ENCODE measurements at places on chromosomes 11 and 22. TPM values are rescaled to one million over a fixed set of nuclear protein-coding genes. Genes with fewer than 3 reads are reported as not detected.

DNA sequence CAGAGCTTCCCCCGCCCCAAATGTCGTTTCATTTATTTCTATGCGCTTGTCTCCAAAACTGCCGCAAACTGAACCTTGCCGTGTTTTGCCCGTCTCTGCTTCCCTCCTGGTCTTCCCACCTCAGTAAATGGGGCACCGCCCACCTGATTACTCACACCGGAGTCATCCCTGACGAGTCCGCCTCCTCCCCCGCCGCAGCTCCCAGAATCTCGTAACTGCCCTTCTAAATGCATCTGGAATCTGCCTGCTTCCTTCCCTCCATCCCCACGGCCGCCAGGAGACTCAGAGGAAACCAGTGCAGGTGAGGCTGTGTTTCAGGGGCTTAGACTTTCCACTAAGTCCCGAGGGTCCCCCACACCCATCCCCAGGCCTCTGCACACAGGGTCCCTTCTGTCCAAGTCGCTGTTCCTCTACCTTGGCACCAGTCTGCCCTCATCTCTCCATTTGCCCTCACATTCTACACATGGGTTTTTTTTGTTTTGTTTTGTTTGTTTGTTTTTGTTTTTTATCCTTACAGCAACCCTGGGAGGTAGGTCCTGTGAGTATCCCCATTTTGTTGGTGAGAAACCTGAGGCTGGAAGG, 62.6 kb upstream of the PHF21B start:
- no peaks in the 10 kb centered on the region for H3K27me3 ChIP-seq
- no peak for DNase-seq
- H3K4me3 ChIP-seq, result no peak overlapping the region
- H3K36me3 ChIP-seq, result no peaks in the 10 kb centered on the region
- no peaks in the 10 kb centered on the region for H3K4me1 ChIP-seq

Gene TMEM179B
- total RNA-seq, result 18.9 TPM

GRCh38 chr11:82869657-82870056, 30.6 kb downstream of the PRCP start:
- no peaks in the 10 kb centered on the region for H3K27me3 ChIP-seq
- no peaks in the 10 kb centered on the region for H3K4me1 ChIP-seq
- no peaks in the 10 kb centered on the region for H3K36me3 ChIP-seq
- no peak for DNase-seq

DNA sequence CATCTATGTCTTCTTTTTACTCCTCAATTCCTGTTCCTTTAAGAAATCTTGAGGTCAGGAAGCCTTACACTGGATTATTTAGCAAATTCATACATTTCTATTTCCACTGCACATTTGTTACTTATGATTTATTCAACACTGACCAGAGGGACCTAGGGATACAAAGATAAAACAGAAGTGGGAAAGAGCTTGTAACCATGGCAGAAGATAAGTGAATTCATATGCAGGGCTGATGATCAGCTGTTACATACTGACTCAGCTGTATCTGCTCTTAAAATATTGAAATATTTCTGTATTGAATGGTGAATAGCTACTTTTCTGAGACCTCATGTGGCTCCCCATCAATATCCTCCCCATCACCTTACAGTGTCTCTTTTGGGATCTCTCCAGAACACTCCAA, 25.2 kb downstream of the HORMAD2 start:
- no peaks in the 10 kb centered on the region for H3K4me1 ChIP-seq
- DNase-seq, result no peak
- no peak overlapping the region for H3K4me3 ChIP-seq
- H3K27me3 ChIP-seq, result no peaks in the 10 kb centered on the region
- no peak overlapping the region for H3K27ac ChIP-seq

GRCh38 chr11:60251485-60252212, 8.7 kb upstream of the MS4A4E start:
- no peak for DNase-seq
- no peaks in the 10 kb centered on the region for H3K36me3 ChIP-seq
- H3K4me1 ChIP-seq, result no peaks in the 10 kb centered on the region
- no peak overlapping the region for H3K27ac ChIP-seq
- H3K27me3 ChIP-seq, result no peaks in the 10 kb centered on the region
- H3K4me3 ChIP-seq, result no peak overlapping the region

Gene MAML2
- 3.1 TPM for total RNA-seq

- DNase-seq, result no peak
- H3K27ac ChIP-seq, result no peak overlapping the region
- no peaks in the 10 kb centered on the region for H3K27me3 ChIP-seq
- H3K4me1 ChIP-seq, result no peaks in the 10 kb centered on the region
- H3K4me3 ChIP-seq, result no peak overlapping the region
Observed at GRCh38 chr22:27295040-27295439, 506.5 kb downstream of the MN1 start.

DNA sequence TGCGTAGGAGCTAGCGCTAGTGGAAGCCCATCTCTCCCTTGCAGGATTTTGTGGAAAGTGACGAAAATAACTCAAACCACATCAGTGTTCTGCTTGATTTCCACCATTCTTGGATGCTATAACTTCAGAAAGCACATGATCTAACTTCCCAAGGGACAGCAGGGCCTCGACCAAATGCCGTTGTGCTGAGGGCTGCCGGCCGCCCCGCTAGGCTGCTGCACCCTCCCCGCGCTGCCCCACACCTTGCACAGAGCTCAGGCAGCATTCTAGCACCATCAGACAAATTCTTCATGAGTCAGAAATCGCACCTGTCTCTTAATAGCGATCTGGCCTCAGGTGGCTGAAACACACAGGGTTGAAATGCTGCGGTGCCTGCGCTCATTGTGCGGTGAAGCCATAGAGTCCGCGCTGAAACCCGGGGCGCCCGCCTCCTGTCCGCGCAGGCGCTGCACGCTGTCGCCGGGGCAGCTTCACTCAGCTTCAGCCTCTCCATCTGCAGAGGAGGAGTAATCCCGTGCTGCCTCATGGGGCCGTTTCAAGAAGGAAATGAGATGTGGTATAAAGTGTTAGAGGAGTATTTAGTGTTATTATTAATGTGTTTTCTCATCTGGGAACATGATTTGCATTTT, 59.2 kb upstream of the B3GAT1 start:
- H3K4me1 ChIP-seq, result no peaks in the 10 kb centered on the region
- no peak overlapping the region for H3K27ac ChIP-seq
- no peaks in the 10 kb centered on the region for H3K27me3 ChIP-seq
- no peaks in the 10 kb centered on the region for H3K36me3 ChIP-seq

- no peaks in the 10 kb centered on the region for H3K36me3 ChIP-seq
- H3K4me3 ChIP-seq, result no peak overlapping the region
- DNase-seq, result no peak
- no peaks in the 10 kb centered on the region for H3K27me3 ChIP-seq
- H3K4me1 ChIP-seq, result peaks cover 8% of the 10 kb centered on the region
Observed at GRCh38 chr22:40051322-40051721, 56.6 kb downstream of the FAM83F start.

Gene OR5P2
- total RNA-seq, result not detected

Gene OR51E1
- not detected for total RNA-seq

Gene SELENOH
- total RNA-seq, result 53.3 TPM

DNA sequence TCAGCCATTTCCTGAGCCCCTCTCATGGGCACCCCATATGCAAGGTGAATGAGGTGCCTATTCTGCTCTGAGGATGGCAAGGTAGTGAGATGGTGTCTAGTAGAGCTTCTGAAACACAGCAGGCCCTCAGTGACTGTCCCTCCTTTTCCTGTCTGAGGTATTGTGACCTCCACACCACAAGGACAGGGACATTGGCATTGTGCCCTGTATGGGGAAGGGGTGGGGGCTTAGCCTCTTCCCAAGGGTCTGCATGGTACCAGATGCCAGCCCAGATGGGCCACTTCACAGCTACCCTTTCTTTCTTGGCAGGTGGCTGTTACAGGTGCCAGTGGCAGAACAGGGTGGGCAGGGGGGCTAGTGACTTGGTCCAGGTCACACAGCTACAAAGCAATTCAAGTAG, 78.8 kb downstream of the CABIN1 start:
- H3K36me3 ChIP-seq, result peaks cover 22% of the 10 kb centered on the region
- no peak for DNase-seq
- no peak overlapping the region for H3K4me3 ChIP-seq
- H3K4me1 ChIP-seq, result peaks cover 6% of the 10 kb centered on the region
- no peak overlapping the region for H3K27ac ChIP-seq
